ENCODE measurements at places on chromosomes 13 and 19.

- DNase-seq: no peak
Measured at GRCh38 chr13:40911341-40911740, 107.8 kb downstream of the ELF1 start.

GRCh38 chr13:94712812-94713560, 641 bp upstream of the SOX21 start:
- peak; percentile 31 for DNase-seq

DNA sequence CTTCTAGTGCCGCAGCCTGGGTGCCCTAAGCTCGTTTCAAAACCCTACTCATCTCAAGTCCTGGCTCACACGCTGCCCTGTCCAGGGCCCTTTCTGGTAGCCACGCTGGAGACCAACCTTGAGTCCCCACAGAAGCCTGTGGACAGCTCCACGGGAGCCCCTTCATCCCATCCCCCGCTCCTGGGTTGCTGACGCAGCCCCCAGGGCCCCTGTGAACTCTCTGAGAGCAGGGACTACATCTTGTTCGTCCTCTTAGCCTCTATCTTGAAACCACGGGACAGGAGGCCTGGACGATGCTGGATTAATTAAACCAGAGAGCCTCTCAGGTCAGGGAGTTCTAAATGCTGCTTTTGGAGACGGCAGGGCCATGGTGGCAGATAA, 7.4 kb downstream of the MLLT1 start:
- no peak for DNase-seq

DNA sequence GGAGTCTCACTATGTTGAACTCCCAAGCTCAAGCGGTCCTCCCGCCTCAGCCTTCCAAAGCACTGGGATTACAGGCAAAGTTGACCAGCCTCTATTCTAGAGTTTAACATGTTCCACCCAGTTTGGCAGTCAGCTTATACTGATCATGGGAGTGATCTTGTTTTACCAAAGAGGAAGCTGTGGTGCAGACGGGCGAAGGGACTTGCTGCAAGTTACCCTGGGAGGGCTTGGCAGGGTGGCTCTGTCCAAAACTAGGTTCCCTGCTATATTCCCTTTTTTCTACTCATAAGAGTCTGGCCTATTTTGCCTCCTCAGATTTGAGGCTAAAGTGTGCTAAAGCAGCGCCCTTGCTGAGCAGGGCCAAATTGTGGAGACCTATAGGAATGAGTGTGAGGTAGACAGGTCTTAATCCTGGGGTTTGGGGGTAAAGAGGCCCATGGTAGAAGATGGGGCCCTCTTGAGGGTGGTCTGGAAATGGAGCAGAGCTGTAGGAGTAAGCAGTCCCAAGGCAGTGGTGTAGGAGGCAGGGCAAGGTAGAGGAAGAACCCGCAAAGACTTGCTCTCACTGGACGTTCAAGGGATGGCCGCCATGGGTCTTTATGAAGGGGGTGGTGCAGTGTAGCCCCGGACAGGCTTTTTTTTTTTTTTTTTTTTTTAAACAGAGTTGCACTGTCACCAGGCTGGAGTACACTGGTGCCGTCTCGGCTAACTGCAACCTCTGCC, 3.3 kb downstream of the RPS19 start:
- no peak for DNase-seq

DNA sequence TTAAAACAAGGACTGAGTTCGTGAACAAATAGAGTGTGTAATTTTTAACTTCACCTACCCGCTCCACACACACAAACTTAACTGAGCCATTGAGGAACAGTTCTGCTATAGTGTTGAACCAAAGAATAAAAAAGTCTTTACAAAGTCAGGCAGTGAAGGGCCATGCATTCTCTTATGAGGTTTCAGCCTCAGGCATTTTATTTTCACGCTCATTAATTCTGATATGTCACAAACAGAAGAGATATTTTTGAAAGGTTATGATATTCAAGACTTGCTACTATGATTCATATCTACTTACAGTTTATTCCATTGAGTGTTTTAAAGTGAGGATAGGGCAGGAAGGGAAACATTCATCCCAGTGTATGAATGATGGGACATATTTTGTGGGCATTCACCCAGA, 282.2 kb downstream of the SLITRK5 start:
- DNase-seq: no peak

- DNase-seq: no peak
Measured at GRCh38 chr19:54209058-54209810, 8.6 kb downstream of the RPS9 start.

- no peak for DNase-seq
Measured at GRCh38 chr13:20337884-20338551, 105.9 kb upstream of the GJB6 start.

DNA sequence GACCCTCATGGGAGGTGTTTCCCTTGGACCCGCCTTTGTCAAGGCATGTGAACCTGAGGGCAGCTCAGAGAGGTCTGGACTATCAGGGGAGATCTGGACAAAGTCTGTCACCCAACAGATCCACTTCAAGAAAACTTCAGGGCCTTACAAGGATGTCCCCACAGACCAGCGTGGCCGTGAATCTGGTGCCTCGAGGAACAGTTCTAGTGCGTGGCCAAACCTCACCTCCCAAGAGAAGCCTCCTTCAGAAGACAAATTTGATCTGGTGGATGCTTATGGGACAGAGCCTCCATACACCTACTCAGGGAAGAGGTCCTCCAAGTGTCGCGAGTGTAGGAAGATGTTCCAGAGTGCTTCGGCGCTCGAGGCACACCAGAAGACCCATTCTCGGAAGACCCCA, 11.5 kb downstream of the ZSCAN22 start:
- no peak for DNase-seq

Measured in hematopoietic multipotent progenitor cell treated with erythropoietin and hydrocortisone succinate and interleukin-3 and kit ligand, for 8 days (in vitro differentiated cells).